Fibroblast of pulmonary artery (primary cell): ENCODE measurements at places on chromosomes 4 and X.
A peak's percentile ranks its signal among the peaks of the same experiment; 100 is the strongest.

- DNase-seq = no peak
Measured at GRCh38 chrX:77561372-77561771, 114.2 kb downstream of the FGF16 start.

DNA sequence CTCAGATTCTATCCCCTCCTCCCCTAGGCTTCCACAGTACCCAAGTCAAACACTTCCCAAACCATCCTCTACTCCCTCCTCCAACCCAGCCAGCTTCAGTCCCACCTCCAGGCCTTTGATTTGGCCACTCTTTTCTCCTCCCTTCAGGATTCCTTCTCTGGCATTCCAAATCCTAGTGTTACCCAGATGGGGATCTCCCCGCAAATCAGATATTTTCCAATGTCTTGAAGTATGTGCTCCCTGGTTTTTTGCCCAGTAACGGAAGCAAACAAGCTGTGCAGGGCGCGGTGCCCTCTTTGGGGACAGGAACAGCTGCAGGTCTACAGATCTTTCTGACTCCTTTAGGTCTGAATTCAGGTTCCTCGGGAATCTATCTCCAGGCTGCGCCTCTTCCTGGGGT lies 2.2 kb upstream of the SYN1 start:
- DNase-seq = no peak

GRCh38 chr4:73836373-73837279 lies at the start of gene CXCL6:
CXCL6 (plus strand) TSS chr4:73836678; CDS start chr4:73836751, 73 bp downstream.
- DNase-seq = peak; percentile 70

DNA sequence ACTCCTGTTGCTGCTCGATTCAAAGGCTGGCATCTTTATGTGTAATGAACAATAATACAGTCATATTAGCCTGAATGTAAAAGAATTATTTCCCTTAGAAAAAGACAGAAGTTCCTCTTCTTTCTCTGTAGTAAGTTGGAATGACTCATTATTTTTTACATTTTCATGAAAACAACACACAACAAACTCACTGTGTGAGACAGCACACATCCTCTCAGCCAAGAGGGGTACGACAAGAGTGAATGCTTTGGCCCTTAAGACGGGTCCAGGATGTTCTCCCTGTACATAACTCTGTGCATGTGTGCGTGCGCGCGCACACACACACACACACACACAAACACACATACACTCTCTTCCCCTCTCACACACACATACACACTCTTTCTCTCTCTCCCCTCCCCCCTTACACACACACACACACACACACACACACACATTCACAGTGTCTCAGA lies 72.8 kb downstream of the MANBA start:
- DNase-seq = peak; percentile 7

- no peak for DNase-seq
Measured at GRCh38 chr4:8084712-8085490, 73.7 kb downstream of the ABLIM2 start.

- no peak for DNase-seq
Measured at GRCh38 chrX:19886883-19887531, 393 bp downstream of the SH3KBP1 start.

GRCh38 chr4:110033355-110034025 lies 120.8 kb downstream of the EGF start:
- no peak for DNase-seq

DNA sequence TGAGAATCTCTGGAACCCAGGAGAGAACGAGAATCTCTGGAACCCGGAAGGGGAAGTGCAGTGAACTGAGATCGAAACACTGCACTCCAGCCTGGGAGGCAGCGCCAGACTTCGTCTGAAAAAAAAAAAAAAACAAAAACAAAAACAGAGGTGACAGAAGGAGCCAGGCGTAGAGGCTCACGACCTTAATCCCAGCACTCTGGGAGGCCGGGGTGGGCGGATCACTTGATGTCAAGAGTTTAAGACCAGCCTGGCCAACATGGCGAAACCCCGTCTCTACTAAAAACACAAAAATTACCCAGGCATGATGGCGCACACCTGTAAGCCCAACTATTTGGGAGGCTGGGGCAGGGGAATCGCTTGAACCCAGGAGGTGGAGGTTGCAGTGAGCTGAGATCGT lies 17.0 kb downstream of the ZNF280C start:
- no peak for DNase-seq

- DNase-seq = no peak
Measured at GRCh38 chr4:70614184-70614555, 14.4 kb upstream of the ENAM start.

DNA sequence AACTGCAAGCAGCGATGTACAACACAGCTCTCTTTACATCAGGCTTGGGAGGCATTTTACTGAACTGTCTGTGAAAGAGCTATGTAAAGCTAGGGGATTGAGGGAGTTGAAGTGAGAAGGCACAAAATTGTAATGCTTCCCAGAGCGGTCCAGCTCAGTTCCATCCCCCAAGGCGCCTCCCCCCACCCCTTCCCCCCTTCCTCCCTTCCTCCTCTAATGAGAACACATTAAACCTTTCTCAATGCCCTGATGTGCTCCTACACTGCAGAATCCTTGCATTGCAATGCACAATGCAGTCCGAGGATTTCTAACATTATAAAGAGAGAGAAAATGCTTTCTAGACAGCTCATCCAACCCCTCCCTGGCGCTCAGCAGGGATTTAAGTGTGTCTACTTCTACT lies 73.9 kb downstream of the CXXC4 start:
- no peak for DNase-seq

- DNase-seq = peak; percentile 67
Measured at GRCh38 chrX:1392376-1393068, 609 bp upstream of the SLC25A6 start.

DNA sequence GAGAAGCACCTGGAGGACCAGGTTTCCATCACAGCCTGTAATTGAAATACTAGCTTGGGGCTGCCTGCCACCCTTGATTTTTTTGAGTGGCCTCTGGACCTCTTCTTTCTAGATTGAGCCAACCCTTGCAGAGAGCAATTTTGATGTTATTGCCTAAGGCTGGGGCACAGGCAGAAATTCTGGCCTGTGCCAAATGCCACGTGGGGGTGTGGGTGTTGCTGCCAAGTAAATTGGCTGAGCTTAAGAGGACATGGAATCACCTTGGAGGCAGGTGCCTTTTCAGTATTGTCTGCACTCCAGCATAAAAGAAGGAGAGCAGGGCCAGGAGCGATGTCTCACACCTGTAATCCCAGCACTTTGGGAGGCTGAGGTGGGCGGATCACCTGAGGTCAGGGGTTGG lies 286.1 kb upstream of the PRPS2 start:
- DNase-seq = no peak

DNA sequence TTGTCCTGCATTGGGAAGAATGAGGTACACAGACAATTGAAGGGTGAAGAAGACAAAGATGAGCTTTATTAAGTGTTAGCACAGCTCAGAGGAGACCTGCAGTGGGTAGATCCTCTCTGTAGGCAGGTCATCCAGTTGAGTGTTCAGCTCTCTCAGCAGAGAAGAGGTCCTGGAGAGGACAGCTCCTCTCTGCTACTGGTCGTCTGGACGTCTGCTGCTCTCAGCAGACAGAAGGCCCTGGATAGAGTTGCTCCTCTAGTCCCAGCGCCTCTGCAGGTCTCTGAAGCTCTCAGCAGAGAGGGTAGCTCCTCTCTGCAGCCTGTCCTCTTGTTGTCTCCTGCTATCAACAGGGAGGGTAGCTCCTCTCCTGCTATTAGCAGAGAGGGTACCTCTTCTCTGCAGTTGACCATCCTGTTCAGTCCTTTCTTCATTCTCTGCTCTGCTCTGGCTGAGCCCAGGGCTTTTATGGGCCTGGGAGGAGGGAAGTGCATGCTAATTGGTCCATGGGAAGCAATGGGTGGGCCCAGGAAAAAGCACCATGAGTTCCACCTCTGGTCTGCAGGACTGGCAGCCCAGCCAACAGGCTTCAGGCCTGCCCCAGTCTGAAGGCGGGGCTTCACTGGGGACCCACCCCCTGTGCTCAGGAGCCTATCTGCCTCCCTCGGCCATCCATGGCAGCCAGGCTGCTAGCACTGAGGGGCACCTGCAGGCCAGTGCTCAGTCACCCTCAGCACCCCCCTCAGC lies 54.1 kb upstream of the IBSP start:
- DNase-seq = no peak

- no peak for DNase-seq
Measured at GRCh38 chr4:109049926-109050325, 252.5 kb downstream of the COL25A1 start.

DNA sequence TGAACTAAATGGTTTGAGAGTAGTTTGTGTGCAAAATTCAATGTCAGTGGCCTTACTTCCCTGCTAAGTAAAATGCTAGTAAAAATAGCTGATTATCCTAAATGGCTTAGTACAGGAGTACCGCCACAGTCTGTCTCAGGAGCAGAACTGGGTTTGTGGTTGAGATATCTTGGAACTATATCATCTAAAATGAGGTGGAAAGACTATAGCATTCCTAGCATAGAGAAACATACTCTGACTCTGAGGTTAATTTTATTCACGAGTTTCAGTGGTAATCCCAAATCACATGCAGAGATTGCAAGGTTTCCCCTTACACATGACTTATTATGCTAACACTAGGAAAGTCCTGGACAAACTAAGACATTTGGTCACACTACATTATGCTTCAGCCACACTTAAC lies 70.4 kb downstream of the OR13H1 start:
- DNase-seq = no peak

DNA sequence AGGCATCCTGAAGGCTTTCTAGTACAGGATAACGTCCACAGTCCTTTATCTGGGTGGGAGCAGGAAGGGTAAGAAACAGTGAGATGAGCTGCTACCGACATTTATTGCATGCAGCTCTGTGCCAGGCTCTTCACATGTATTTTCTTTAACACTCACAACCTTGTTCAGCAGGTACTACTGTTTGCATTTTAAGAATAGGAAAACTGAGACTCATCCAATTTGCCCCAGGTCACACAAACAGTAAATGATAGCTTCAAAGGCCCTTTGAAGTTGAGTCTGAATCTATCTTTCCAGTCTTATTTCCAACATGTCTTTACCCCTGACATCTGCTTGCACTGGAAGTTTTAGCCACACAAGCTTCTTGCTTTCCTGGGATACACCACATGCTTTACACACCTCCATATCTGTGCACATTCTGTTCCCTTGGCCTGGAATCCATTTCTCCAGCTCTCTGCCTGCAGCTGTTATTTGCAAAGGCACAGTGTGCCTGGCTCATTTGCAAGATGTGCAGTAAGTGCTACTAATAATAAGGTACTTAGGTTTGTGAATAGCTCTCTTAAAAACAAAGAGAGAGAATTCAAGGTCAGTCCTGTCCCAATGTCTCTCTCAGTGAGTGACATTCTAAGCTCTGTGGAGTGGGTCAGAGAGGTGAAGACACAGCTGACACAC lies 61.2 kb downstream of the METTL14 start:
- no peak for DNase-seq

DNA sequence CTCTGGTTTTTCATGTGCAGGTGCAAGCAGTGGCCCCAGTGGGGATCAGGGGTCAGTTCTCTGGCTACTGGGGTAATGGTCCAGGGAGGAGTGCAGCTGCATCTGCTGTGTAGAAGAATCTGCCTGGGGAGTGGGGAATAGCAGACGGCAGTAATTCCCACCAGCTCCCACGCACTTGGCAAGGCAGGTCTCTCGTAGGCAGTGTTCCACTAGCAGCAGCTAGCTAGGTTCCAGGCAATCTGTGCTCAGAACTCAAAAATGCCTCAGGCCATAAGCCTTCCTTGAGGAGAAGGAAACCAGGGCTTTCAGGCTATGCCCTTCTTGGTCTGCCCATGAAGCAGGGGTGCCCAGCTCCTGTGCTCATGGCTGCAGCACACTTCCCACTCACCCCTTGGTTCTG lies 38.8 kb downstream of the DCLK2 start:
- DNase-seq = peak; percentile 44
